ENCODE measurements at places on chromosomes 16 and 17. TPM values are rescaled to one million over a fixed set of nuclear protein-coding genes. Genes with fewer than 3 reads are reported as not detected.

- DNase-seq: peak; percentile 39
Measured at GRCh38 chr16:3879258-3879886, 1.1 kb downstream of the CREBBP start.

GRCh38 chr16:76175718-76176117, 101.5 kb upstream of the CNTNAP4 start:
- DNase-seq: no peak

DNA sequence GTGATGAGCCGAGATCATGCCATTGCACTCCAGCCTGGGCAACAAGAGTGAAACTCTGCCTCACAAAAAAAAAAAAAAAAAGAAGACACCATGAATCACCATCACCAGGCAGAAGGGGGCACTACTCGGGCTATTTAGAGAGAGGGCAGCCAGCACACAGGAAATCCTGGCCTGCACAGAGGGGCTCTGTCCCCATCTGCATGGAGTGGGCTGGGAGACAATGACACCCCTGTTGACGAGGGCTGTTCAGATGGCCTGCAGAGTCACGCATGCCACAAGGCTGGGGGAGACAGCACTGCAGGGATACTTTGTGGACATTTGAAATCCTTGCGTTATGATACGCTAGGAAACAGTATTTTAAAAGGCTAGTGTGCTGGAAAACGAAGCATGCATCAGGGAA, 48.3 kb downstream of the CUEDC1 start:
- peak; percentile 14 for DNase-seq

- DNase-seq: no peak
Measured at GRCh38 chr17:44241106-44241624, 21.7 kb upstream of the UBTF start.

GRCh38 chr17:79420318-79421243, 190.3 kb downstream of the RBFOX3 start:
- no peak for DNase-seq

DNA sequence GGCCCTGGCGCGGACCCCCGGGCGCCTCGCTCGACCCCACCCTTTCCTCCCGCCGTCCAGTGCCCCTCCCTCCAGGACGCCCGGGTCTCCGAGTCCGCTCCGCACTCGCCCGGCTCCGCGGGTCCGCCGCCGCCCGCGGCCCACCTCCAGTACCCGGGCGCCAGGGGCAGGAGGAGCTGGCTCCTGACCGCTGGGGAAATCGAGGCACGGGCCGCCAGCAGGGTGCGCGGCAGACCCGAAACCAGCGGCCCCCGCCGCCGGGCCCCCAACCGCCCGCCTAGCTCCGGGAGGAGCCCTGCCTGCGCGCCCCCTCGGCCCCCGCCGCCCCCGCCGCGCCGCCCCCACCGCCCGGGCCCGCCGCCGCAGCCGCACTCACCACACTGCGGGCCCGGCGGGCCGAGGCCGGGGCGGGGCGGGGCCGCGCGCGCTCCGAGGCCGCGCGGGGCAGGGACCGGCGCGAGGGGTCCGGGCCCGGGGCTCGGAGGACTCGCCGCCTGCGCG, 333 bp downstream of the MAFG start:
- DNase-seq: no peak

GRCh38 chr17:17285951-17286350, 4.9 kb upstream of the COPS3 start:
- DNase-seq: no peak

DNA sequence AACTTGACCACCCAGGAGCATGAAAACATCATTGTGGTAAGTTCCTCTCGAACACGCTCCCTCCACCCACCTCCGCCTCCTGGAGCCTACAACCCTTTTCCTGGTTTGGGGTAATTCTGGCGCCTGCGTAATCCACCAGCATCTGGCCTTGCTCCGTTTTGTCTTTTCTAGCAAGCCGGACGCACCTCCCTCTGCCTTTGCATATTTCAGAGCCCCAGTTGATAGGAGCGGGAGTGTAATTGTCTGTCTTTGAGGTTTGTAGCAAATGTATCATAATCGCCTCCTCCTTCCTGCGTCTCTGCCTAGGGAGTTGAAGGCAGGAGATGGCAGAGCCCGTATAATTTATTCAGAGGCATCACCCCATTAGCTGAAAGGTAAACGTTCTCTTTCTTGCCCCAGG, 121.3 kb upstream of the PLCG2 start:
- DNase-seq: no peak

- DNase-seq: no peak
Measured at GRCh38 chr16:21060027-21060510, 90.6 kb downstream of the DNAH3 start.

GRCh38 chr16:63298993-63299392, 1262.8 kb upstream of the CDH8 start:
- DNase-seq: no peak

DNA sequence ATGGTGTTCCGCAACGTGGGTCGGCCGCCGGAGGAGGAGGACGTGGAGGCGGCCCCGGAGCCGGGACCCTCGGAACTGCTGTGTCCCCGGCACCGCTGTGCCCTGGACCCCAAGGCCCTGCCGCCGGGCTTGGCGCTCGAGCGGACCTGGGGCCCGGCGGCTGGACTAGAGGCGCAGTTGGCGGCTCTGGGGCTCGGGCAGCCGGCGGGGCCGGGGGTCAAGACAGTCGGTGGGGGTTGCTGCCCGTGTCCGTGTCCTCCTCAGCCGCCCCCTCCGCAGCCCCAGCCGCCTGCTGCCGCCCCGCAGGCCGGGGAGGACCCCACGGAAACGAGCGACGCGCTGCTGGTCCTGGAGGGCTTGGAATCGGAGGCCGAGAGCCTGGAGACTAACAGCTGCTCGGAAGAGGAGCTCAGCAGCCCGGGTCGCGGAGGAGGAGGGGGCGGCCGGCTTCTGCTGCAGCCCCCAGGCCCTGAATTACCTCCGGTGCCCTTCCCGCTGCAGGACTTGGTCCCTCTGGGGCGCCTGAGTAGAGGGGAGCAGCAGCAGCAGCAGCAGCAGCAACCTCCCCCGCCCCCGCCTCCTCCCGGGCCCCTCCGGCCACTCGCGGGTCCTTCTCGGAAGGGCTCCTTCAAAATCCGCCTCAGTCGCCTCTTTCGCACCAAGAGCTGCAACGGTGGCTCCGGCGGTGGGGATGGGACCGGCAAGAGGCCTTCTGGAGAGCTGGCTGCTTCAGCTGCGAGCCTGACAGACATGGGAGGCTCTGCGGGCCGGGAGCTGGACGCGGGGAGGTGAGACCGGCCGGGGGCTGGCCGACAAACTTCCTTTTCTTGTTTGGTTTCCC, 821 bp downstream of the SOCS7 start:
- peak; percentile 39 for DNase-seq

GRCh38 chr17:39139561-39139960, 11.9 kb downstream of the PLXDC1 start:
- DNase-seq: peak; percentile 19

DNA sequence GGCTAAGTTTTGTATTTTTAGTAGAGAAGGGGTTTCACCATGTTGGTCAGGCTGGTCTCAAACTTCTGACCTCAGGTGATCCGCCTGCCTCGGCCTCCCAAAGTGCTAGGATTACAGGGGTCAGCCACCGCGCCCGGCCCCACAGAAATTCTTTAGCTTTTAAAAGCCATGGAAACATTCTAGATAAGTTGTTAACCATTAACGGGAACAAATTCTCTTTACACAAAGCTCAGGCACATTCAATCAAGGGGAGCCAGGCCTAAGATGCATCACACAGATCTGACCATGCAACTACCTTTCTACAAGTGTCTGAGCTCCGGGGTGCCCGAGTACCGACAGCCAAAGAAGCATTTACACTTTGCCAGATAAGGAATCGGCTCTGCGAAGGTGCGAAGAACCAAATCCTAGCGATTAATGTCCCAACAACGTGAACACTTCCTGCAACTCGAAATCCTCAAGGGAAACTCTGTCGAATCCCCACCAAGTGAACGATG, 1.0 kb downstream of the EMC8 start:
- no peak for DNase-seq

DNA sequence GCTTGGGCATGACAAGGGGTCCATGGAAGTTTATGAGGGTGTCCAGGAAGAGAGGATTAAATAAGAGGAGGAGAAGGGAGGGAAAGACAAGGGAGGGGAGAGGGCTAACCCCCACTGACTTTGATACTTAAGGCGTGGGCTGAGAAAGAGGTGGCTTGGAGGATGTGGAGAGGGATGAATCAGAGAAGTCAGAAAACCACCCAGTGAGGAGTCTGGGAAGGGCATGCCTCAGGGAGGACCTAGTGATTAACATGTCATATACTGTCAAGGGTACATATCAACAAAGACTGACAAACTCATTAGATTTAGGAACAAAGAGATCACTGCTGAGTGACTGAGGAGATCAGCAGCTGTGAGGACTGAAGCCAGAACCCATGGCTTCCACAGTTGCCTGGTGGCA, 145.4 kb downstream of the IRX5 start:
- DNase-seq: no peak

GRCh38 chr17:17774009-17774881, 62.5 kb downstream of the SREBF1 start:
- no peak for DNase-seq

- DNase-seq: no peak
Measured at GRCh38 chr17:61414141-61414935, 14.7 kb downstream of the TBX2 start.

DNA sequence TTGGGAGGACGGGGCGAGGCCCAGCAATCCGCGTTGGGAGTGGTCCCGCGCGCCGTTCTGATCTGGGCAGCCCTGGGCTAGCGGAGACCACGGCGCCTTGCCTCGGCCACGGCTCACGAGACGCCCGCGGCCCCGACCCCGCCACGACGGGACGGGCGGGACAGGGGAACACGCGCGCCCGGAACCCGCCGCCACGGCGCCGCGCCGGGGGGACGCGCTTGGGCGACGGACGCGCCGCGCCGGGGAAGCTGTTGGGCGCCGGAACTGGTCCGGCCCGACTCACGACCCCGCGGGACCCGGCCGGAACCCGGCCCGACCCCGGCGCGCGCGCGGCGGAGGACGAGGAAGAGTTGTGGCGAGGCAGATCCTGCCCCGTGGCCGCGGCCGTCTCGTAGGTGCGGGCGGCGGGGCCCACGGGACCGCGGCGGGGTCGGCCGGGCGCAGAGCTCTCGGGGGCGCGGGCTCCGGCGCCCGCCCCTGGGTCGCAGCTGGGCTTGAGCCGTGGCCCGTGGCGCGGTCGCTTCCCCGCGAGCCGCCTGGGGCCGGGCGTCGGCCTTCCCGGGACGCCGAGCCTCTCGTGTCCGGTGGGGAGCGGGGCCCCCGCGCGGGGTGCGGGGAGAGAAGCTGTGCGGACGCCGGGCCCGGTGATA, at the start of gene ACSF3:
Gene ACSF3, plus strand, starts transcription at position 251 of the 650 bp plus-strand sequence. CDS start 6,830 bp downstream, outside the sequence.
- DNase-seq: peak; percentile 71

GRCh38 chr17:41959030-41959335, 7.6 kb upstream of the CNP start:
- DNase-seq: no peak

GRCh38 chr17:13583996-13584700, 17.6 kb downstream of the HS3ST3A1 start:
- no peak for DNase-seq

- no peak for DNase-seq
Measured at GRCh38 chr16:69784586-69784985, 22.5 kb downstream of the WWP2 start.

GRCh38 chr17:81380131-81380530, 15.1 kb upstream of the BAHCC1 start:
- no peak for DNase-seq

- no peak for DNase-seq
Measured at GRCh38 chr16:67451704-67452435, 20.9 kb downstream of the HSD11B2 start.

The TSR3 gene
- 95.7 TPM for total RNA-seq

The ABCA9 gene
- total RNA-seq: 4.2 TPM

The MT3 gene
- 6.1 TPM for total RNA-seq

The HOXB3 gene
- total RNA-seq: 2.3 TPM

The ITGA2B gene
- total RNA-seq: 0.16 TPM

The NEUROD2 gene
- not detected for total RNA-seq
